ENCODE measurements at places on chromosomes 11 and 22.

- no peak for DNase-seq
Observed at GRCh38 chr11:9489080-9489765, 28.4 kb downstream of the ZNF143 start.

GRCh38 chr11:76653674-76654284 is 16.8 kb downstream of the LRRC32 start:
- DNase-seq = no peak

GRCh38 chr11:75916882-75917281 is 101.9 kb downstream of the UVRAG start:
- DNase-seq = no peak

GRCh38 chr22:29377979-29378378 is 10.4 kb downstream of the AP1B1 start:
- DNase-seq = no peak

Data from CD4-positive, alpha-beta T cell treated with Interleukin-10 for 1 hour (primary cell).